HEK293T (cell line): ENCODE measurements at places on chromosomes 4 and X.

DNA sequence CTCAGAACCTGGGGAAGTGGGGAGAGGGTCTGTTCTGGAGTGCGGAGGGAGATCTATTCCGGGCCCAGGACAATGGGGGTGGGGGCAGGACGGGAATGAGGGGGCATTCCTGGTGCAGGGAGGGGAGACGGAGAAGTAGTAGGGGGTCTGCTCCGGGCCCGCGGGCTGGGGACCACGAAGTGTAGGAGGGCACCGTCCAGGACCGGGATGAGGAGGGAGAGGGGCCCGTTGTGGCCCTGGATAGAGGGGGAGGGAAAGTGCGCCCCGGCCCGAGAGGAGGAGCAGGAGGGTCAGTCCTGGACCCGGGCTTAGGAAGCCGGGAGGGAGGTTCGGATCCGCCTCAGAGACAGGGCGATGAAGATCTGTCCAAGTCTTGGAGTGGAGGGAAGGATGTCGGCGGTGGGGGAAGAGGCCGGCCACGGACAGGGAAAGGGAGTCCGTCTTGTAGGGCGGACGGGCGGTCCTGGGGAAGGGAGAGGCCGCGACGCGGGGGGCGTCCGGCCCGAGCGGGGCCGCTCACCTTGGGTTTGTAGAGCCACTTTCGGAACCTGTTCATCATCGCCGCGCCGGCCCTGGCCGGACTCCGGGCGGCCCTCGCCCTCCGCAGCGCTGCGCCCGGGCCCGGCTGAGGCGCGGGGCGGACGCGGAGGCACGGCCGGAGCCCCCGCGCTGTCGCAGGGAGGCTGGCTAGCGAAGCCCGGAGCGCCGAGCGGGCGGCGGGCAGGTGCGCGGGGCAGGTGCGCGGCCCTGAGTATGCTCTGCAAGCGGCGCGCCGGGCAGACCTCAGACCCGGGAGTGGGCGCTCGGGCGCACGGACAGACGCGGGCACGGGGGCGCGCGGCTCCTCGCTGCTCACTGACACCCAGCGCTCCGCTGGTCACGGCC, at the start of gene ZFYVE28:
Gene ZFYVE28 (minus strand): TSS at position 881 of the 885 bp plus-strand sequence. CDS start 322 bp downstream, at position 559.
- DNase-seq = peak; percentile 44

GRCh38 chrX:444305-444704, 57.6 kb upstream of the PPP2R3B start:
- no peak for DNase-seq

DNA sequence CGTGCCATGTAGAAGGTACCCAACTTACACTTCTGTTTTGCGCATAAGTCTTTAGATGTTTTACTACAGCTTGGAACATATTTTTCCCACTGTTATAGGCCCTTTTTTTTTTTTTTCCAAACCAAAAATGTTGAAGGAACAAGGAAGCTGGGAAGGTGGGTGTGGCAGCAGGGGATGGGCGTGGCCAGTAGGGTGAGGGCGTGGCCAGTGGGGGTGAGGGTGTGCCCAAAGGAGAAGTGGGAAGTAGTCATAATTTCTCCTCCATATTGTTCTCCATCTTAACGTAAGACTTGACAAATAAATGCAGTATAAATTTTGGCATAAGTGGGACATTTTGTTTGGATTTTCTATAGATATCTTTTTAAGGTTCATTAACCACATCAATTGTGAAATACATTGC, 30.4 kb downstream of the CLDN22 start:
- DNase-seq = peak; percentile 10

DNA sequence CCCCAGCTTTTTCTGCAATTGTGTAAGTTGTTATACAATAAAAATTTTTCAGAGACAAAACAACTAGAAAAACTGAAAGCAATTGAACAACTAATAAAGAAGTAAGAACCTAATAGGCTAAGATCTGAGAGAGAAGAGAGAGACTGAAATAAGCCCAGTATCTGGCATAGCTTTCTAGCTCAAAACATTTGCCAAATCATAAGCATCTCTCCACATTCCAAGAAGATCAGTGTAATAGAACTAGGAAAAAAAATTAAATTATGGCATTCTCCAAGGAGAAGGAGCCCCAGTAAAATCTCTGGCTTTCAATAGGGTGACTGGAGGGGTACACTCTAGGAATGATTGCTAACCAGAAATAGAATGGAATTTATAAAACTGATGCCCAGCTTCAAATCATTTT, 19.0 kb upstream of the PPP3CA start:
- DNase-seq = no peak

GRCh38 chr4:6549445-6549844, 25.5 kb upstream of the MAN2B2 start:
- no peak for DNase-seq

GRCh38 chr4:53635697-53636483, 44.6 kb upstream of the LNX1 start:
- no peak for DNase-seq

DNA sequence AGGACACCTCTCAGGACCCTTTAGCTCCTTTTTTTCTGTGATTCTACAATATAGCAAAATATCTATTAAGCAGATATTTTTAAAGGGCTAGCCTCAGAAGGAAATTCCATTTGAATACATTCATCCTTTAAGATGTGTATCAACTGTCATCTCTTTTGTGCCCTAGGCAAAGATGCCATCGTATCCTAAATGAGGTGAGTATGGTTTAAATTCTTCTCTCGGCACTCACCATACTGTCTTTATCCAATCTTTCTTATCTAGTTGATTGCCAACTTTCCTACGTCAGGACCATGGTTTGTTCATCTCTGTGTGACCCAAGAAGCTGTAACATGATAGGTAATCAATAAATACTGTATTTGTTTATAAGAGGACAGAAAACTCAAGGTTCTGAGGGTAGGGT, 176.0 kb downstream of the LDB2 start:
- DNase-seq = no peak

DNA sequence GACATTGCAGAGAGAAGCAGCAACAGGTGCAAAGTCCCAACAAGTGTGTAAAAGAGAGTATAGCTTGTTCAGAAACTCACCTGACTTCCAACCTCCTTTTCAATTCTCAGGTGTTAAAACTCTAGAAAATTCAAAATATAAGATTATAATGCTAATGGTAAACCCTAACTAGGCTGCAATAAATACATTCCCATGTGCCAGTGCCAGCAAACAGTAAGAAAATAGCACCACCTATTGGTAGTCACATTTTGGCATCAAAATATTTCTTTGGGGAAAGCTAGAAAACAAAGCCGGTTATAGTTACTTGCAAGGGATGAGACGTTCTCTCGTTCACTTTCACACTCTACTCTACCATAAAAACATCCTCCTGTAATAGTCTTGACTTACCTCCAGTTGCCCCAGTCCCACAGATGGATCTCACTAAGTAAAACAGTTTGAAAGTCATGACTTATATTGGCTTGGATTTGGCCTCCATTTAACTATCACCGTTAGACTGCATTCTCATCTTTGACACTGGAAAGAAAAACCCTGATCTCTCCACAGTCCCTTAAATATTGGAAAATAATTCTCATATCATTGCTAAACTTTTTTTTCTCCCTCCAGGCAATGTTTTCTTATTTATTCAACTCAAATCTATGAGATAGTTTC, 9.6 kb downstream of the BMP3 start:
- DNase-seq = peak; percentile 35

GRCh38 chrX:67543818-67544217, at the start of gene AR:
Gene AR, plus strand, starts transcription at chrX:67544021. Its CDS starts 1,126 bp downstream, at chrX:67545147.
- DNase-seq = no peak

DNA sequence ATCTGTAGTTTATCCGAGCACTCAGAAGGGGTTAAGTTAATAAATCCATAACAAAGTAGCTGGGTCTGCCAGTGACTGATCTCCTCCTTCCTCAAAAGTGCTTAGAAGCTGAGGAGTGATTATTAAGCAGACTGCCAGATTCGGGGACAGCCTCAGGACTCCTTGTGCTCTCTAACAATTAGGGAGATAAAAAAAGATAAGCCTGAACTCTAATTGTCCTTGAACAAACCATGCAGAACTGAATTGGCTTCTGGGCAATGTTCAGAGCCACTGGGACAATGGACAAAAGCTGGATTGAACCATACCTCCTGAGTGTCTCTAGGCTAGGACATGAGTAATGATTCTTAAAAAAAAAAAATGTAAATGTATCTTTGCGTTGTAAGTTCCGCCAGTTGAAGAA, 22.7 kb upstream of the GRPR start:
- DNase-seq = no peak

DNA sequence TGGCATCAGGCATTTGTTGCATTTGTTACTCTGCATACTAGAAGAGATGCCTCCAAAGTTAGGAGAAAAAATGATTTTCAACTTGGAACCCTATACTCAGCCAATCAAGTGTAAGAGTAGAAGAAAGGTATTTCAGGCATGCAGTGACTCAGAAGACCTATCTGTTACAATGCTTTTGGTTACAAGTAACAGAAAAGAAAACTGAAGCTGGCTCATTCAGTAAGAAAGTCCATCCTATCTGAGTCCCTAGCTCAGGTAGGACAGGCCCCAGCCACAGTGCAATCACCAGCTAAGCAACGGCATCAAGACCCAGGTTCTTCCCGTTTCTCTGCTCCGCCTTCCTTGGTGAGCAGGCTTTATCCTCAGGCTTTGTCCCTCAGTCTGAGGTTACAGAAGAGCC, 23.3 kb downstream of the MECP2 start:
- no peak for DNase-seq

DNA sequence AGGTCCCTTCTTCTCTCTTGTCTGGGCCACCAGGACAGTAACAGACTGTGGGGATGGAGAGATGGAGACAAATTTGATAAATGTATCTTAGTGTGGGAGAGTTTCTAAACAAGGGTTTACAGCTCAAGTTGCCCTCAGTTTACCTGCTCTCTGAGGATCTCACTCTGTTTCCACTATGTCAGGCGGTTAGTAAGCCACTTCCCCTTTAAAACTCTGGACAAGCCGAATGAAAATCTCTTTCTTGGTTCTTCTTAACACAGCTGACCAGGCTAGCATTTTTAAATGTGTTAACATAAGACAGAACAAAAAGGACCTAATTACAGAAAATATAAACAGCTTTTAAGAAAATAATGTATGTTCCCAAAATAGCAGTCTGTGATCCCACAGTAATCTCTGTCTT, 2.9 kb upstream of the SCARB2 start:
- no peak for DNase-seq

GRCh38 chr4:56276547-56276946, 110.7 kb downstream of the AASDH start:
- no peak for DNase-seq

- DNase-seq = no peak
Observed at GRCh38 chr4:173680278-173680677, 150.2 kb upstream of the HAND2 start.

DNA sequence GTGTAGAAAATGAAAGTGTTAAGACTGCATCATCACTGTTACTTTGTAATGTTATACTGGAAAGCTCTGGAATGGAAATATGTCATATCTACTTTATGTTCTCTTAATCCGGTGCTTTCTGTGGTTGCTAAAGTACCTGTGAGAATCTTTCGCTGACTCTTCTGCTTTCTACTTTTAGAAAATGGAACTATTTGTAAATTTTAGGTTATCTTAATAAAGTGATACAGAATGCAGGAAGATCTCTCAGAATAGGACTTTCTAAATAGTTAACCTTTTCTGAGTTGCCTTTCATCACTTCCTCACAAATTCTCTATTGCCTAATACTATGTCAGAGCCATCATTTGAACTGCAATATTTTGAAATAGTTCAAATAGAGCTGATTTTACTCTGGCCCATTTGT, 69.3 kb downstream of the BMP2K start:
- no peak for DNase-seq

- DNase-seq = no peak
Observed at GRCh38 chrX:155998116-155998515, 620 bp downstream of the IL9R start.

DNA sequence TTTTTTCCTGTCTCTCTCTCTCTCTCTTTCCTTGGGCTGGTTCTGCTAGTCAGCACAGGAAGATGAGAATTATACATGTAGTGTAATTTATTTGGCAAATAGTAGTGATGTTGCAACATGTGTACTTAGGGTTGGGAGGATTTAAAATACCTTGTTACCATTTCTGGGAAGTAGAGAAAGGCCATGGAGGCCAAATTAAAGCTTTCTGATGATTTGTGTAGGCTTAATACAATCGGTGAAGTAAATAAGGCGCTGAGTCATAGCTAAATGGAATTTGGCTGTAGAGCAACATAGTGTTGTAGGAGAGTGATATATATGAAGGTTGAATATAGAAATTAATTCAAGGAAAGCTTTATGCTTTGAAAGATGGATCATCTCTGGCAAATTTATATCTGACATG, 295.3 kb downstream of the GRID2 start:
- no peak for DNase-seq

DNA sequence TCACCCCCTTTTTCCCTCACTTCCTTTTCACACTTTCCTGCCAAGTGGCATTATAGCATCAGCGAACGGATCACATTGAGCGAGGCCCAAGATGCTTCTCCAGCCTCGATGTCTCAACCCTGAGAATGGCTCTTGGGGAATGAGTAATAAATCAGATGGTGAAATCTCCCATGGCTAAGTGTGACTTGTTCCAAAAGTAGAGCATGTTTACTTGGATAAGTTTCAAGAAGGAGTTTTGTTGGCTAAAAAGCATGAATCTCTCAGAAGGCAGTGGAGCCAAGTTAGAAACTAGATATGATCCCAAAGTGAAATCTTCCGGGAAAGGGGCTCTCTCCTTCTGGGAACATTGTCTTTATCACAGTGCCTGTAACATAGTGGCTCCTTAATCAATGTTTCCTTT, 316.3 kb downstream of the CAMK2D start:
- no peak for DNase-seq

- DNase-seq = no peak
Observed at GRCh38 chr4:84928089-84928488, 38.4 kb downstream of the WDFY3 start.

GRCh38 chrX:129651756-129652564, 2.8 kb downstream of the APLN start:
- DNase-seq = no peak

DNA sequence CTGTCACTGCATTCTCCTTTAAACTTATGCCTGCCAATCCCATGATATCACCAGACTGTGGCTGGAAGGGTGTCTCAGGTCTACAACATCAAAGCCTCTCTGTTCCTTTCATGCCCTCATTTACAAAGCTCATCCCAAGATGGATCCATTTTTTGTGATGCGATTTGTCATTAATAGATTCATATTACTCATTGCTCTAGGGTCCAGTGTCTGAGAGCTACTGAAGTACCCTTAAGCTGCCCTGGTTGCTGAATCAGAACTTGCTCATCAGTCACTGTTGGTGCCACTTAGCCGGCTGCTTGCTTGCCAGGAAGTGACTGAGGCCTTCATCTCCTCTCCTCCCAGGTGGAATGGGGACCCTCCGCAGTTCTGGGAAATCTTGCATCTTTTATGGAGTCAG, 395.5 kb upstream of the BOD1L1 start:
- DNase-seq = no peak

DNA sequence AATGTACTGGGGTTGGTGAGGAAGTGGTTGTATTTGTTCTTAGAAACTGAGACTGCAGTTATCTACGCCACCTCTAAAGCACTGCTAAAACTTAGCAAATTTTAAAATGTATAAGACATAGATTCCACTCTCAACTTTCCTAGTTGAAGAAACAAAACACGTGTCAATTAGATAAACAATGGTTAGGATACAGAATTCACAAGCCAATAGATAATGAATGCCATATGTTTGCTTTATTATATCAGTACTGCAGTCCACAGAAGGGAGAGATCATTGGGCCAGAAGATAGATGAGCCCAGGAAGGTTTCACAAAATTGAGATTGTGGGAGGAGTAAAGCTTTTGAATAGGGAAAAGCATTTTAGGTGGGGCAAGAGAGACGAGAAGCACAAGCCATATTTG, 14.3 kb downstream of the TMEM33 start:
- DNase-seq = no peak

GRCh38 chr4:28505064-28505463, 1644.4 kb downstream of the STIM2 start:
- no peak for DNase-seq
